Activated CD8-positive, alpha-beta memory T cell treated with anti-CD3 and anti-CD28 coated beads for 1 hour (primary cell): ENCODE measurements at places on chromosomes 2 and 18.

DNA sequence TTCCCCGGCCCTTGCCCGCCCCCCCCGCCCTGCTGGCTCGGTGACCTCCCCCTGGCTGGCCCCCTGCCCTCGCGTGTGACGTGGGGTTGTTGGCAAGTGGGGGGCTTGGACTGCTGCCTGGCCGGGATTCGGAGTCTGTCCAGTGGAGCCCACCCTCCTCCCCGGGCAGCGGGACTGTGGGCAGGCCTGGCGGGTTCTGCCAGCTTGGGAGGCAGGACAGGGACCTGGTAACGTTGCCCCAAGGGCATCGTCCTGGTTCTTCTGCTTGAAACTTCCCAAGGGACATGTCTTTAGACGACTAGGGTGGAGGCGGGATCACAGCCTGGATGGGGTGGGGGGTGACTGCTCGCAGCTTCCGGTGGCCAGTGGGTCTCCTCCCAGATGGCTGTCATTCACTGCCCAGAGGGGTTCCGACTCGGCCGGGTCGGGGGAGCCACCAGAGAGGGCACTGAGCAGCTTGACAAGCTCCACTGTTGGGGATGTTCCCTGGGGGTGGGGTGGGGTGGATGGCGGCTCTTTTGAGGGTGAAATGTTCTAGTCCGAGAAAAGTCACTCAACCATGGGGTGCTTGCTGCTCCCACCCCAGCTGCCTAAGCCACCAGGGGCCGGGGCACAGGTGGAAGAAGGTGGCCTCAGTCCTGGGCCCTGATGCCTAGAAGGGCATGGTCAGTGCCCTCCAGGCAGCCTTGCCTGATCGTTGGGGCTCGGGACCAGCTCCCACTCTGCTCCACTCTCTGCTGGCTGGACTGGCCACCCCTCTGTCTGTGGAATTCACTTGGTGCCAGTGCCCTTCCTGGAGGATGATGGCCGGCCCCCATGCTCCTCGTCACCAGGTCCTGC is 4.3 kb upstream of the HS6ST1 start:
- no peak for DNase-seq

GRCh38 chr2:57434441-57434840 is 612.2 kb upstream of the VRK2 start:
- no peak for DNase-seq

- no peak for DNase-seq
Observed at GRCh38 chr2:75582840-75583239, 22.1 kb upstream of the EVA1A start.

DNA sequence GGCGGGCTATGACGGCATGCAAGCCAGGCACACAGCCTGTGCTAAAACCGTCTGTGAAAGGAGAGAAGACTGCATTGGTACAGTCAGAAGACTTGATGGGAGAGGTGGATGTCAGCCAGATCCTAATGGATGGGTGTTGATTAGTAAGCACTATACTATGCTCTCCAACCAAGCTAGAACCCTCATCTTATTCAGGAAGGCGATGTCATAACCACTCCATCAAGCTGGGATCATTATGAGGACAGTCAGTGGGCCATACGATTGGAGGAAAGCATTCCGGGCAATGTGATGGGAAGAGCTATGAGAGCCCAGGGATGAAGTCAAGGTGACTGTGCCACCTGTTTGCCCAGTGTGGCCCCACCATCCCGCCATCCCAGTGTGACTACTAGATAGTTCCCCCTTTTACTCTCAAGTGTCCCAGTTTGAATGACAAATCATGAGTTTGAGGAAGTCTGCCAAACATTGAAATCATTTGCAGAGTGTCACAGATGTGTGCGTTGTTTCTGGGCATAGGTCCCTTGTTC is 66.4 kb downstream of the MRPS9 start:
- no peak for DNase-seq

- no peak for DNase-seq
Observed at GRCh38 chr2:15850534-15850933, 89.8 kb upstream of the MYCN start.

- DNase-seq: no peak
Observed at GRCh38 chr2:129400826-129401225, 578.6 kb upstream of the RAB6C start.

DNA sequence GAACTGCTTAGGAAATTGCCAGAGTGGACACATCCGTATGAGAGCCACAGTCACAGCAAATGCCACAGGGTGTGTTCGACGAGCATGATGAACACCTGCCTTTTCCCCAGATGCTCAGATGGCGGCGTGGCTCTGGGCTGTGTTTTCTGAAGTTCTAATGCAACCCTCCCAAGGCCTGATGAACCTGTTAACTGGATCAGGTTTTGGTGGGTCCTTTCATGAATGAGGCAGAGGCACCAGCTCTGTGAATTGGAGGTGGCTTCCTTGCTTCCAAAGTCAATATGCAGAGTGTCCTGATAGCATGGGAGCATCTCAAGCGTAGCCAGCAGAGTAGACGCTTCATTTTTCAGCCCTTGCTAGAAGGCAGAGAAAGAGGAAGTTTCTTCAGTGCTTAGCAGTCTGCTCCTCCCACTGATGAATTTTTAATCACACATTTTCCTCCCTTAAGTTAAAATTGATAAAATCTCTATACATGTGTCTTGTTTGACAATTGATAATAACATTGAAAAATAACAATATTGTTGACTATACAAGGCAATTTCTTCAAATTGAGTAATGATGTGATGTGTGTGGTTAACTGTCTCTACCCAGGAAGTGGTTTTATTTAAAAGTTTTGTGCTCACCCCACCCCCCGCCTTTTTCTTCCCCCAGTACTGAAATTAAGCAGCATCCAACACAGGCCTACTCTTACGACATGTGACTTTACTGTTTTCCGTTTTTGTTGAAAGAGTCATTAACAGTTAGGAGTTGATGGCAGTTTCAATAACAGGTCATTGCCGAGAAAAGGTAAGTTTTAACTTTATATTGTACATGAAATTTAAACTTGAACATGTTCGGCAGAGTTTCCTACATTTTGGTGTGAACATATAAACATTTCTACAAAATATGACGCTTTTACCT is at the start of gene ARHGAP15:
TSS of gene ARHGAP15 (plus strand) at position 739 of the 900 bp plus-strand sequence.
- peak; percentile 34 for DNase-seq

DNA sequence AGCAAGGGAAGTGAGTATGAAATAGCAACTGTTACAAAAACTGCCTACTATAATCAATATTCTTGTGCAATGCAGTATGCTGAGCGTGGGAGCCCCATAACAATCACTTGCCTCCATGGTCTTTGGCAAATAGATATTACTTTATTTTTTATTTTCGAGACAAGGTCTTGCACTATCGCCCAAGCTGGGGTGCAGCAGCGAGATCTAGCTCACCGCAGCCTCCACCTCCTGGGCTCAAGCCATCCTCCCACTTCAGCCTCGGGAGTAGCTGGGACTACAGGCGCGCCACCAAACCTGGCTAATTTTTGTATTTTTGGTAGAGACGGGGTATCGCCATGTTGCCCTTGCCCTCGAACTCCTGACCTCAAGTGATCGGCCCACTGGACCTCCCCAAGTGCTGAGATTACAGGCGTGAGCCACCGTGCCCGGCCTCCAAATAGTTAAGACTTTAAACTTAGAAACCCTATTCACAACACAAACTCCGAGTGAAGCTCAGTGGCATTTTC is 1.2 kb upstream of the CCNT2 start:
- DNase-seq: no peak

DNA sequence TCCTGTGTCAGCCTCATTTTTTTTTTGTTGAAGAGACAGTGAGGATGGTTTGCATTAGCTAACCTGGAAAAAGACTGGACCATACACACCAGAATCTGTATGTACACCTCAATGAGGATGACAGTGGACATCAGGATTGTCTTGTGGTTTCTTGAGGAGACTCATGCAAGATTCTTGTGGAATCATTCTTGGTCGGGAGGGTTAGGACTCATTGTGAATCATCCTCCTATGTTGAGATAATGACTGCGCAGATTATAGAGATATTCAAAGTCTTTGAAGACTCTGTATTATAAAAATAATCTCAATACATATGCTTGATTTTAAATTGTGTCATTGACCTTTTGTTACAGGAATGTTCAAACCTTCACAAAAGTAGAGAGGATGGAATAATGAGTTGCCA is 49.1 kb upstream of the DOCK10 start:
- DNase-seq: no peak

DNA sequence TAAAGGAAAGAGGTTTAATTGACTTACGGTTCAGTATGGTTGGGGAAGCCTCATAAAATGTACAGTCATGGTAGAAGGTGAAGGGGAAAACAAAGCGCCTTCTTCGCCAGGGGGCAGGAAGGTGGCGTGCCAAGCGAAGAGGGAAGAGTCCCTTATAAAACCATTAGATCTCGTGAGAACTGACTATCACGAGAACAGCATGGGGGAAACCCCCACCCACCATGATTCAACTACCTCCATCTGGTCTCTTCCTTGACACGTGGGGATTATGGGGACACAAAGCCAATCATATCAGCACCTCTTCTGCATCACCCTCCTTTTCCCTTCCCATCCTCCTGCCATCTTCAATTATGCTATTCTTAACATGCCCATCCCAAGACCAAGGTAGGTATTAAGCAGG is 29.9 kb upstream of the TANK start:
- no peak for DNase-seq

- no peak for DNase-seq
Observed at GRCh38 chr2:162537651-162538050, 193.7 kb downstream of the GCA start.

DNA sequence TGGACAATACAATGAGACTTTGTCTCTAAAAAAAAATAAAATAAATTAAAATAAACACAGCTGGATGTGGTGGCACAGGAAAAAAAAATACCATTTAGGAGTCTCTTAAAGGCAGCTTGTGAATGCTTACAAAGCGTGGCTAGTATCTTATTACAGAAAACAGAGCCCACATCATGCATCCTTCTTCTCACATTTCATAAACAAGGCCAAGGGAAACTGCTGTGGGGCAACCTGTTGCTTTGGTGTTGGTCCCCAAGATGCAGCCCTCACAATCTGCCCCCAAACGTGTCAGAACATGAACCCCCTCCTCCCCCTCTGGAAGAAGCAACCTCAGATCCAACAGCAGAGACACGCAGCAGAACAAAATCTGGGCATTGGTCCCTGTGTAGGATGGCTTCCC is 2.6 kb downstream of the SLC14A1 start:
- DNase-seq: no peak

- DNase-seq: no peak
Observed at GRCh38 chr2:81661081-81661480, 1356.5 kb upstream of the LRRTM1 start.

- DNase-seq: no peak
Observed at GRCh38 chr2:197707316-197708213, 2.4 kb downstream of the MARS2 start.

GRCh38 chr2:196544906-196545433 is 94.5 kb upstream of the CCDC150 start:
- no peak for DNase-seq

GRCh38 chr2:112005406-112006075 is 49.5 kb upstream of the TMEM87B start:
- DNase-seq: no peak

DNA sequence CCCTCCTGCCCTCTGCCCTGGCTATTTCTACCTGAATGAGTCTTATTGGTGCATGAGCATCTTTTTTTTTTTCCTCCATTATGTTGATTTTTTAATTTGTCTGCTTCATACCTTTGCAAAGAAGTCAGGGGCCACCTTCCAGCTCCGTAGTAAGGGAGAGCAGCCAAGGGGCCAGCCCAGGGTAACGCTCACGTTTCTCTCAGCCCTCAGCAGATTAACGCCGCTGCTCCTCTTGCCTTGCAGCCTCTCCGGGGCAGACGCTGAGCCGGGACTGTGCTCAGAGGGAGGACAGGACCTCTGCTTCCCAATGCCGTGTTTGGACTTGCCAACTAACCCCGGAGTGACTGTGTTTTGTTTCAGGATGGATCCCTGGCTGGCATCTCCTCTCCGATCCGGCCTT is 241.7 kb downstream of the ATAD2B start:
- no peak for DNase-seq

DNA sequence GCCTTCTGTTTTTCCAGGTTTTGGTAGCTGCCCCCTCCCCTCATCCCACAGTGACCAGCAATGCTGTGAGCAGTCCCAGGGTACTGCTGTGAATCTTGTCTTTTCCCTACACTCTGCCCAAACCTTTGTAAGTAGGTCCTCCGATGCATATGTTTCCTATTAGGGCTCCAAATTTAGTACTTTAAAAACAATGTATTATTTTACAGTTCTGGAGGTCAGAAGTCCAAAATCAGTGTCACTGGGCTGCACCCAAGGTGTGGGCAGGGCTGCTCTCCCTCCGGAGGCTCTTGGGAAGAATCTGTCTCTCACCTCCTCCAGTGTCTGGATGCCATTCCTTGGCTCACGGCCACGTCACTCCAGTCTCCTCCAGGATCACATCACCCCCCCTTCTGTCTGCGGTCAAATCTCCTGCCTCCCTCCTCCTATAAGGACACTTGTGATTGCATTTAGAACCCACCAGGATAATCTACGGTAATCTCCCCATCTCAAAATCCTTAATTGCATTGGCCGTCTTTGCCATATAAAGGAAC is 208.5 kb downstream of the SH3BP4 start:
- no peak for DNase-seq

DNA sequence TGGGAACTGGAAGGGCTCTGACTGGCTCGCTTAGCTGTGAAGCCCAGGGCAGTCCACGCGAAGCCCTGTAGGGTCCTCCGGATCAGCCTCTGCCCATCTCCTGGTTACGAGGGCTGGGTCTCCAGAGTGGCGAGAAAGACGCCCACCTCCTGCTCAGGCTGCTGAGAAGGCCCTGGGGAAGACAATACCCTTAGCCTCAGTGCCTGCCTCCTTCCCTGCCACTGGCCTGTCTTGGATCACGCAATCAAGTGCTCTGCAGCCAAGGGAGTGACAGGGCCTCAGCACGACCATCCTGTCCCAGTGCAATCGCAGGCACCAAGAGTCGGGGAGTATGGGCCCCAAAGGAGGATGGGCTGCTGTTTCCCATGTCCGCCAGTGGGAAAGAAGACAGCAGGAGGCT is 165.7 kb upstream of the GLI2 start:
- DNase-seq: no peak

DNA sequence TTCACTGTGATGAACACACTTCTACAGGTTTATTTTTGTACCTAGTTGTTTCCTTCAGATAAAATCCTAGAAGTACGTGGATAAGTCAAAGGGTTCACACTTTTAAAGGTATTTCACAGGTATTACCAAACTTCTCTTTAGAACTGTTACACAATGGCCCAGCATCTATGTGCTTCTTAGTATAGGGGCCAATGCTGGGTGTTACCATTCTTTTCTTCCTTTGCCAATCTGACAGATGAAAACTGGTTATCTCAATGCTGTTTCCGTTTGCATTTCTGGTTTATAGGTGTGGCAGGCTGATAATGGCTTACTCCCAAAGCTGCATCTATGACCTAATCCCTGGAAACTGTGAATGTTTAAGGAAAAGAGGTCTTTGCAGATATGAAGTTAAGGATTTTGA is 2.8 kb upstream of the TCF7L1 start:
- DNase-seq: no peak
